ENCODE measurements at places on chromosomes 4 and X. TPM values are rescaled to one million over a fixed set of nuclear protein-coding genes. Genes with fewer than 3 reads are reported as not detected.

GRCh38 chrX:28609003-28609402, 21.8 kb downstream of the IL1RAPL1 start:
- no peak overlapping the region for H3K4me3 ChIP-seq
- no peak for DNase-seq
- H3K4me1 ChIP-seq: no peaks in the 10 kb centered on the region
- H3K36me3 ChIP-seq: no peaks in the 10 kb centered on the region
- no peaks in the 10 kb centered on the region for H3K27me3 ChIP-seq

Gene BMPR1B
- 0.10 TPM for total RNA-seq

Gene INPP4B
- 10.0 TPM for total RNA-seq

DNA sequence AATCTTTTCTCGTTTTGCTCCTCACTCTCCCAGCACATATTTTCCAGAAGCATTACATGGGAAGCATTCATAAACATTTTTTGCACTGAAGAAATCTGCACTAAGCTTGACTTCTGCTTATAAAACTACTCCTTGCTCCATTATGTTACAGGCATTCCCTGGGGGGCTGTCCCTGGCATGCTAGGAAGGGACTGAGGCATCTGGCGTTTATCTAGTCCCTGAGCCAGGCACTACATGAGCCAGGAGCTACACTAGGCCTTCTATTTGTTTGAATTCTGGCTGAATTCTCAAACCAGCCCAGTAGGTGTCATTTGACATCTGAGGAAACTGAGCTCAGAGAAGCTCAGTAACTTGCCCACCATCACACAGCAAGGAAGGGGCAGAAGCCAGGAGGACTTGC, 43.3 kb downstream of the NHSL2 start:
- no peak overlapping the region for H3K27ac ChIP-seq
- no peak overlapping the region for H3K4me3 ChIP-seq
- H3K36me3 ChIP-seq: no peaks in the 10 kb centered on the region
- DNase-seq: no peak

- no peaks in the 10 kb centered on the region for H3K36me3 ChIP-seq
- no peak overlapping the region for H3K27ac ChIP-seq
- DNase-seq: no peak
- no peak overlapping the region for H3K4me3 ChIP-seq
Measured at GRCh38 chrX:138964501-138964900, 253.0 kb upstream of the FGF13 start.

- H3K4me3 ChIP-seq: no peak overlapping the region
- DNase-seq: no peak
- H3K27me3 ChIP-seq: no peaks in the 10 kb centered on the region
- H3K27ac ChIP-seq: no peak overlapping the region
- no peaks in the 10 kb centered on the region for H3K4me1 ChIP-seq
Measured at GRCh38 chr4:171025776-171026175, 787.4 kb upstream of the GALNTL6 start.

Gene CYTL1
- total RNA-seq: 0.90 TPM

Gene FGFR3
- 52.9 TPM for total RNA-seq

DNA sequence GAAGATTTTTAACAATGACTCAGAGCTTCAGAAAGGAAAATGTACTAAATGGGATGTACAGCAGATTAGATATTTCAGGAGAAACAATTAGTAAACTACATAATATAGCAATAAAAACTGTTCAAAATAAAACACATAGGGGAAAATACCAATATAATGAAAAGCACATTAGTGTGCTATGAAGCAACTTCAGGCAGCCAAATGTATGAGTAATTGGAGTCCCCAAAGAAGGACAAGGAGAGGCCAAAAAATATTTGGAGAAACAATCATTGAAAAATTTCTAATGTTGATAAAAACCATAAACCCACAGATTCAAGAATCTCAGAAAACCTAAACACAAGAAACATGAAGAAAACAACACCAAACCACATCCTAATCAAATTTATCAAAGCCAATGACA, 129.3 kb upstream of the CHRDL1 start:
- peaks cover 4% of the 10 kb centered on the region for H3K27me3 ChIP-seq
- no peaks in the 10 kb centered on the region for H3K36me3 ChIP-seq
- no peak overlapping the region for H3K27ac ChIP-seq
- no peak overlapping the region for H3K4me3 ChIP-seq
- H3K4me1 ChIP-seq: no peaks in the 10 kb centered on the region

Gene SLC38A5
- 89.3 TPM for total RNA-seq

Gene TMPRSS11F
- total RNA-seq: not detected

Gene PRKG2
- 2.3 TPM for total RNA-seq

DNA sequence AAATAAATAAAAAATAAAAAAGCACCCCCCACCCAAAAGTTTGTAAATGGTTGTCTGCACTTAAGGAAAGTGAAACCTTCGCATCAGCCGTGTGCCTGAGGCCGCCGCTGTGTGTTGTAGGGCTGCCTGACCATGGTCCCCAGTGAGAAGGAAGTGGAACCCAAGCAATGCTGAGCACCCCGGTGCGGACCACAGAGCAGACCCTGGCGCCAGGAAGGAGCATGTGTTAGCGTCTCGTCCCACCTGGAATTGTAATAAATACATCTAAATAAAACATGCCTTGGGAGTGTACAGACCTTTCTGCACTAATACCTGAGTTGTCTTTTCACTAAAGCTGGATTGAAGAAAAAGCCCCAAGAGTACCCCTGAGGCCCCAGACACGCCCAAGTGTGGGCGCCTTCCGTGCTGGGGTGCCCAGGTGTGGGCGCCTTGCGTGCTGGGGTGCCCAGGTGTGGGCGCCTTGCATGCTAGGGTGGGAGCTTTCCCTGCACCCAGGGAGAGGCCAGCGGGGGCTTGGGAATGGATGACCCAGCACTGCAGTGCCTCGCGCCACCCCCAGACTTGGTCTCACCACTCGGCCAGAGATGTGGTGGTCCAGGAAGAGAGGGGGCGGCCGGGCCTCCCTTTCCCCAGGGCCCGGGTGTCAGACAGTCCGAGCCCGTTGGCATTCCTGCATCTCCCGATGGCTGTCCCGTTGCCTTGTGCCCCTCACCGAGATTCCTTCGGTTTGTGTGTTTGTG, 33.7 kb downstream of the HTT-AS start:
- peak overlapping the region; percentile 44 for H3K4me3 ChIP-seq
- no peak for DNase-seq
- no peaks in the 10 kb centered on the region for H3K27me3 ChIP-seq
- H3K4me1 ChIP-seq: no peaks in the 10 kb centered on the region

DNA sequence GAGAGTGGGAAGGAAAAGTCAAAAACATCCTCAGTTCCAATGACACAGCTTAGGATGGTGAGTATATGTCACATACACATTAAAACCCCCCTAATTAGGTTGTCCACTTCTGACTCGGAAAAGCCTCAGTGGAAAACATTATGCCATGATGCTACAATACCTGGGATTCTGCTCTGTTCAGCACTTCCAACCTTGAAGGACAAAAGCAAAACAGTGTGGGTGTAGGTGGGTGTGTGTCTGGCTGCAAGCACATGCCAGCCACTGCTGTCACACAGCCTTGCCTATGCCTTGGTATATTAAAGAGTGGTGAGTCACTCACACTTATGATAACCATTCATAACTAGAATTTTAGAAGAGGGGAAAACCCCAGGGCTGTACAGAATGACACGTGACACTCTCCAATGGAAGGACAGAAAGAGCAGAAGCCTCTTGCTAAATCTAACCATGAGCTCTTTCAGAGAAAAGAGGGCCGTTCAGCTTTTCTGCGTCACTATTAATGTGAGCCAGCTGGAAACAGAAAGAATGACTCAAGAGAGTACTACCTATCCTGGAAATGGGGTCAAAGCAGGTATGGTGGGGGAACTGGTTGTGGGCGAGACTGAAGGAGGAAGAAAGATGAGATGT, 159.6 kb downstream of the TET2 start:
- no peak overlapping the region for H3K4me3 ChIP-seq
- H3K4me1 ChIP-seq: no peaks in the 10 kb centered on the region
- no peak overlapping the region for H3K27ac ChIP-seq
- no peak for DNase-seq

Gene EXOC1L
- not detected for total RNA-seq

- no peak for DNase-seq
- H3K36me3 ChIP-seq: no peaks in the 10 kb centered on the region
- H3K27ac ChIP-seq: no peak overlapping the region
- no peaks in the 10 kb centered on the region for H3K4me1 ChIP-seq
- H3K4me3 ChIP-seq: no peak overlapping the region
Measured at GRCh38 chrX:103904301-103904700, 58.1 kb upstream of the TMSB15B start.

DNA sequence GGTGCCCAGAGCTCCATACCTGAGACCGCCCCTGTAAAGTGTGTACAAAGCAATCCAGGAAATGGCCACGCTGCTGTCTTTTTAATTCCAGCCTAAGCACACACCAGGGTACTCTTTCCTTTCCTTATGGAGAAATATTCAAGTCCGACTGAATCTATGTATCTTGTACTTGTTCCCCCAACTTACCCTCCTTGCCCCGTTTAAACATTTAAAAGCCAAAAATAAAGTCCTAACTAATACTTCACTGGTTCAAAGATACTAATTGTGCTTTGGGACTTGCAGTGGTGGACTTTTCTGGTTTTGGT, 731 bp upstream of the AMMECR1 start:
- peak overlapping the region; percentile 37 for H3K4me3 ChIP-seq
- H3K27me3 ChIP-seq: no peaks in the 10 kb centered on the region
- no peak for DNase-seq
- H3K36me3 ChIP-seq: no peaks in the 10 kb centered on the region
- peak overlapping the region; percentile 58 for H3K27ac ChIP-seq

GRCh38 chr4:153486281-153487151, 20.4 kb downstream of the TMEM131L start:
- DNase-seq: no peak
- no peaks in the 10 kb centered on the region for H3K36me3 ChIP-seq
- no peaks in the 10 kb centered on the region for H3K27me3 ChIP-seq
- no peak overlapping the region for H3K27ac ChIP-seq

DNA sequence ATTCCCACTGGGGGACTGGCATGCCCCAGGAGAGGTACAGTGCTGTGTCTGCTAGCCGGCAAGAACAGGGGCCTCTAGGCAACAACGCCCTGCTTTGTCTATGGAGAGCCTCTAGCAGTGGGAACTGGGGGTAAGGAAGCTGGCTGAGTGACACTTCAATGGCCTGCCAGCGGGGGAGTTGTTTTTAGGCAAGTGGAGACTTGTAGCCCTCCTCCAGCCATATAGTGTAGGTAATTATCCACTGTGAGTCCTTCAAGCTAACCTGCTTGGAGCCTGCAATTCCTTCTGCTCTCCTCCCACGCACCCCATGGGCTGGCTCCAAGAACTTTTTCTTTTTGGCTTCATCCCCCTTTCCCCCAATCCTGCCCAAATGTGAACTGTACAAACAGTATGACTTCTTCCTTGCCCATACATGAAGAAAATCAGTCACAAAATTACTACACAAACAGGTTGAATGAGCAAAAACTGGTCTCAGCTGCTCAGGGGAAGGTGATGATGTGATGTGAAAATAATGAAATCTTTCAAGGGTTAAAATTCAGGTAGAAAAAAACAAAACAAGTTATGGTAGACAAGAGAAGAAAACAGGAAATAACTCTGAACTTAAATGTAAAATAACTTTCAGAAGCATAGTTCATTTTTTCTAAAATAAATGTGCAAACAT, 33.1 kb downstream of the LEF1 start:
- no peaks in the 10 kb centered on the region for H3K27me3 ChIP-seq
- no peak overlapping the region for H3K4me3 ChIP-seq
- no peaks in the 10 kb centered on the region for H3K4me1 ChIP-seq
- no peak overlapping the region for H3K27ac ChIP-seq

- no peaks in the 10 kb centered on the region for H3K27me3 ChIP-seq
- no peaks in the 10 kb centered on the region for H3K4me1 ChIP-seq
- no peaks in the 10 kb centered on the region for H3K36me3 ChIP-seq
- no peak overlapping the region for H3K27ac ChIP-seq
Measured at GRCh38 chr4:78610546-78611214, 59.1 kb downstream of the ANXA3 start.

- H3K4me3 ChIP-seq: no peak overlapping the region
- H3K36me3 ChIP-seq: no peaks in the 10 kb centered on the region
- no peaks in the 10 kb centered on the region for H3K4me1 ChIP-seq
- H3K27me3 ChIP-seq: no peaks in the 10 kb centered on the region
- no peak for DNase-seq
- no peak overlapping the region for H3K27ac ChIP-seq
Measured at GRCh38 chr4:16775411-16776154, 122.9 kb downstream of the LDB2 start.

GRCh38 chrX:80556148-80556547, 135.9 kb downstream of the TENT5D start:
- H3K27ac ChIP-seq: no peak overlapping the region
- no peak overlapping the region for H3K4me3 ChIP-seq
- H3K4me1 ChIP-seq: no peaks in the 10 kb centered on the region

Gene AREG
- 13.4 TPM for total RNA-seq

DNA sequence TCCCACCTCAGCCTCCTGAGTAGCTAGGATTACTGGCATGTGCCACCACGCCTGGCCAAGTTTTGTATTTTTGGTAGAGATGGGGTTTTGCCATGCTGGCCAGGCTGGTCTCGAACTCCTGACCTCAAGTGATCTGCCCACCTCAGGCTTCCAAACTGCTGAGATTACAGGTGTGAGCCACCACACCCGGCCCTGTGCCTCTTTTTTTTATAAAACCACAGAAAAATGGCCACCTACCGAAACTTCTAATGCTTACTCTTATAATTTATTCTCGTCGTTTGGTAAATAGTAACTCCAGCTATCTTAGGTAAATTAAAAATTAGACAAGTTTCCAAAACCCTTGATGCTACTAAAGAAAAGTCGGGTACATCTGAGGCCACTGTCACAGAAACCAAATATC, 54.4 kb downstream of the IRF2 start:
- no peak overlapping the region for H3K27ac ChIP-seq
- no peak overlapping the region for H3K4me3 ChIP-seq
- DNase-seq: no peak
- peaks cover 7% of the 10 kb centered on the region for H3K36me3 ChIP-seq
- no peaks in the 10 kb centered on the region for H3K4me1 ChIP-seq

- no peak overlapping the region for H3K27ac ChIP-seq
- no peak overlapping the region for H3K4me3 ChIP-seq
- no peaks in the 10 kb centered on the region for H3K36me3 ChIP-seq
- no peaks in the 10 kb centered on the region for H3K27me3 ChIP-seq
Measured at GRCh38 chrX:18951032-18951431, 32.9 kb downstream of the PHKA2 start.

- no peak for DNase-seq
- no peaks in the 10 kb centered on the region for H3K36me3 ChIP-seq
- no peak overlapping the region for H3K27ac ChIP-seq
- no peak overlapping the region for H3K4me3 ChIP-seq
Measured at GRCh38 chrX:129840344-129840743, 3.3 kb downstream of the ZDHHC9 start.

Gene PITX2
- 0.45 TPM for total RNA-seq

- no peaks in the 10 kb centered on the region for H3K27me3 ChIP-seq
- H3K4me1 ChIP-seq: no peaks in the 10 kb centered on the region
- no peak overlapping the region for H3K27ac ChIP-seq
Measured at GRCh38 chrX:37776283-37776986, 3.4 kb upstream of the CYBB start.

Gene ZNF732
- total RNA-seq: 1.4 TPM

GRCh38 chrX:114450911-114451310, 133.0 kb upstream of the HTR2C start:
- no peaks in the 10 kb centered on the region for H3K27me3 ChIP-seq
- no peak overlapping the region for H3K27ac ChIP-seq
- DNase-seq: no peak
- H3K4me1 ChIP-seq: no peaks in the 10 kb centered on the region
- no peaks in the 10 kb centered on the region for H3K36me3 ChIP-seq
